Endothelial cell of umbilical vein (primary cell): ENCODE measurements at places on chromosomes 13 and 19. TPM values are rescaled to one million over a fixed set of nuclear protein-coding genes. Genes with fewer than 3 reads are reported as not detected.

- no peak for DNase-seq
- no peak overlapping the region for H3K4me3 ChIP-seq
- H3K36me3 ChIP-seq, result no peaks in the 10 kb centered on the region
- peaks cover 17% of the 10 kb centered on the region for H3K4me1 ChIP-seq
Observed at GRCh38 chr13:40113643-40114304, 458.3 kb downstream of the COG6 start.

GRCh38 chr19:7661744-7662538 lies 6.9 kb upstream of the RETN start:
- H3K27ac ChIP-seq, result no peak overlapping the region
- no peaks in the 10 kb centered on the region for H3K36me3 ChIP-seq
- H3K4me3 ChIP-seq, result no peak overlapping the region
- no peaks in the 10 kb centered on the region for H3K27me3 ChIP-seq
- H3K4me1 ChIP-seq, result no peaks in the 10 kb centered on the region

GRCh38 chr19:6803036-6803404 lies 30.5 kb downstream of the VAV1 start:
- no peaks in the 10 kb centered on the region for H3K36me3 ChIP-seq
- no peak for DNase-seq
- H3K4me3 ChIP-seq, result no peak overlapping the region
- no peaks in the 10 kb centered on the region for H3K27me3 ChIP-seq
- H3K27ac ChIP-seq, result no peak overlapping the region

GRCh38 chr13:108368250-108368905 lies 98.9 kb downstream of the TNFSF13B start:
- no peak overlapping the region for H3K4me3 ChIP-seq
- H3K27me3 ChIP-seq, result no peaks in the 10 kb centered on the region
- no peaks in the 10 kb centered on the region for H3K4me1 ChIP-seq
- H3K36me3 ChIP-seq, result no peaks in the 10 kb centered on the region

DNA sequence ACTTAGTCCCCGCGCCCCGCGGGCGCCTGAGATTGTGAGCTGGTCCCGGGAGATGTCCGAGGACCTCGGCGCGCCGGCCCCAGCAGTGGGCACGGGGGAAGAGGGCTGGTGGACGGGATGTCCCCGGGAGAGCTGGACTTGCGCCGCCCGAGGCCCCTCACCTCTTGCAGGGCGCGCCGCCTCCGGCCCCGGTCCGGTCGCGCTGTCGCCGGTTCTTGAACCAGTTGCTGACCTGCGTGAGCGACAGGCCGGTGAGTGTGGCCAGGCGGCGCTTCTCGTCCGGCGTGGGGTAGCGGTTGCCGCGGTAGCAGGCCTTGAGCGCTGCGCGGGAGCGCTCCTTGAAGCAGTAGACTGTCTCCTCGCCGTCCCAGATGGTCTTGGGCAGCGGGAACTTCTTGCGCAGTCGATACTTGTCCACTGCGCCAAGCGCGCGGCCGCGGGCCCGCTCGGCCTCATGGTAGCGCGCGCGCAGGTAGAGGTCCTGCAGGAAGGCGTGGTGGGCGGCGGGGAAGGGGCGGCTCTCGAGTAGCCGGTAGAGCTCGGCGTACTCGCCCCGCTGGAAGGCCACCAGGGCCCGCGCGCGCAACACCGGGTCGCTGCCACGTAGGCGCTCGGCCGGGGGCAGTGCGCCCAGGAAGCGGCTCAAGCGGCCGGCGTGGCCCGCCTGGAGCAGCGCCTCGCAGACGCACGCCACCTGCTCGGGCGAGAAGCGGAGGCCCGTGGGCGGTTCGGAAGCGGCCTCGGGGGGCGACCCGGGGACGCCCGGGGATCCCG lies 984 bp downstream of the SIX5 start:
- H3K4me3 ChIP-seq, result peak overlapping the region; percentile 82
- peaks cover 14% of the 10 kb centered on the region for H3K4me1 ChIP-seq
- no peaks in the 10 kb centered on the region for H3K27me3 ChIP-seq
- DNase-seq, result peak; percentile 72

Gene ZNF626
- 4.0 and 7.7 TPM in 2 replicates for total RNA-seq

Gene ADM5
- 3.3 and 4.4 TPM in 2 replicates for total RNA-seq

Gene TTYH1
- not detected in 2 replicates for total RNA-seq
